ENCODE measurements at places on chromosomes 11 and 22.

DNA sequence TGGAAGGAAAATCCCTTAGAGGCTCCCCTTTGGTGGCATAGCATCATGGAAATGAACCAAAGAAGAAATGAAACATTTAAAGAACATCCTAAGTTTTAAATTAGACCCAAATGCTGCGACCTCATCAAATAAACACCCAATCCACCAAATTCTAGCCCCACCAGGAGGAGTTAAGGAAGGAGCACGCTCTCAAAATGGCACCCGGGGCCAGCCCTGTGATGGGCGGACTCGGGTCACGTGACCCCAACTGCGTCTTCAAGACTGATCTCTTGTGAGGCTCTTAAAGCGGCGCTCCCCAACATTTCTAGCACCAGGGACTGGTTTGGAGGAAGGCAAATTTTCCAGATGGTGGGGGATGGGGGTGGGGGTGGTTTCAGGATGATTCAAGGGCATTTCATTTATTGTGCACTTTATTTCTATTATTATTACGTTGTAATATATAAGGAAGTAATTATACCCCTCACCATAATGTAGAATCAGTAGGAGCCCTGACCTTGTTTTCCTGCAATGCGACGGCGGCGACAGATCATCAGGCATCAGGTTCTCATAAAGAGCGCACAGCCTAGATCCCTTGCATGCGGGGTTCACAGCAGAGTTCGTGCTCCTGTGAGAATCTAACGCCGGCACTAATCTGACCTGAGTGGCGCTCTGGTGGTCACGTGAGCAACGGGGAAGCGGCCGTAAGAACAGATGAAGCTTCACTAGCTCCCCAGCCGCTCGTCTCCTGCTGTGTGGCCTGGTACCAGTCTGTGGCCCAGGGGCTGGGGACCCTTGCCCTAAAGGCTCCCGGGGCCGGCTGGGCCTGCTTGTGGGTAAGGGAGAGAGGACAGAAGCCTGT is 90.6 kb upstream of the SLC22A12 start:
- DNase-seq = no peak

- no peak for DNase-seq
Measured at GRCh38 chr22:46061124-46061500, 84.2 kb upstream of the WNT7B start.

GRCh38 chr11:124812876-124813275 is 12.7 kb upstream of the MSANTD2 start:
- no peak for DNase-seq

GRCh38 chr11:34632105-34632791 is 11.4 kb downstream of the EHF start:
- no peak for DNase-seq

- DNase-seq = no peak
Measured at GRCh38 chr22:45686004-45686403, 14.4 kb downstream of the ATXN10 start.
